ENCODE measurements at places on chromosomes 3 and 15.

DNA sequence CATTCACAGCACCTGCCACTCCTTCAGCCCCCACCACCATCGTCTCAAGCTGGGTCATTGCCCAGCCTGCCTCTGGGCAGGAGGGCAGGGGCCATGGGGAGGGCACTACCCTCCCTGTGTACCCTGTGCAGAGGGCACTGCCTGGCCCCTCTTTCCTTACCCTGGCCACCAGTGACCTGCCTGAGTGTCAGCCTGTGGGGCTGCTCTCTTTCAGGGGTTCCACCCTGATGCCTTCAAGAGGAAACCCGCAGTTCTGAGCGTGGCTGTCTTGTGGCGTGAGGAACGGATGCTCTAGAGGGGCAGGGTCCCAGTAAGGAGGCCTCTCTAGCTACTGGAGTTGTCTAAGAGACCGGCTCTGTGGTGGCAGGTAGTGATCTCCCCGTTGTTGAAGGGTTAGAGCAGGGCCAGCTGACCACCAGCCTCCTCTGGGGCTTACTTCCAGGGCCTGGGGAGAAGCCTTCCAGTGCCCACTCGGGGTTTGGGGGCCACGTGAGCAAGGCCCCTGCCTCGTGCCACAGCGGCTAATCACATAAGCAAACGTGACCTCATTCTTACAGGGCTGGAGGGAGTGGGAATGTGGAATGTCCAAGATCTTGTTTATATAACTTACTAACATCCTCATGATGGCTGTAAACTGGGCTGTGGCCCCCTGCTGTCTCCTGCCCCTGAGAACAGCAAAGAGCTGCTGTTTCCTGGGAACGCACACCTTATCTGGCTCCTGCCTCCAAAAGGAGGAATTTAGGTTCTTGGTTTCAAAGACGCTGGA is 31.4 kb upstream of the SEC13 start:
- peak; percentile 43 for DNase-seq

- DNase-seq, result peak; percentile 98
These were observed at the start of gene ABHD10 for GRCh38 chr3:111978583-111979433. Gene ABHD10, plus strand, starts transcription at chr3:111979026. Its CDS starts 36 bp downstream, at chr3:111979062.

- DNase-seq, result no peak
These were observed 207.4 kb upstream of the MME start for GRCh38 chr3:154872696-154873095.

DNA sequence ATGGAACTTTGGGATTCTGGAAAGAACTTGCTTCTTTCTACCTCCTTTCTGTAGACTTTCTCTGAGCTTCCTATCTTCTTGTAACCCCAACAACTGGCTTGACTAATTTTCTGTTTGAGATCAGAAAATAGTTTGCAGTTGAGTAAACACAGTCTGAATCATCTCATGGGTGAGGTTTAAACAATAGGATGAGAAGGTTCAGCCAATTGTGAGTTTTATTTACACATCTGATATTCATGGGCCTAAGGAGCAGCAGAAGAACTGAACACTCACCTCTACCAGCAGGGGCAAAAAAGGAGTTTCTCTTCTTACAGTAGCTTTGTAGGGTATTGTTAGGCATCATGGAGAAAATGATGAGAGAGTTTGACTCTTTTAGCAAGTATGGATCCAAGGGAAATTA is 54.2 kb downstream of the DTWD1 start:
- DNase-seq, result peak; percentile 92

DNA sequence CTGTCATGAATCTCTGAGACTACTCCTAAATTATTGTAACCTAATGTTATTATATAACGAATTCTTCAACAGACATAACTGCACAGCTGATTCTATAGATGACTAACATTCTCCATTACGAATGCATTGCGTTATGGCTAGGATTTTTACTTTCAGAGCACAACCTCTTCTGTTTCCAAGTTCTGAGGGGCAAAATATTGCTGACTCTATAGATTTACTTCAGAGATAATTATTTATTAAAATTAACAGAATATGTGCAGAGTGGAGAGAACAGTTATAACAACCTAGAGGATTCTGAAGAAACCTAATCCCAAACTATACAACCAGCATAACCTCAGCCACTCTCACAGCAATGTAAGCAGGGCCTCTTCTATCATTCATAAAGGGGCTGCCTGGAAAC is 25.9 kb downstream of the SLITRK3 start:
- DNase-seq, result no peak

DNA sequence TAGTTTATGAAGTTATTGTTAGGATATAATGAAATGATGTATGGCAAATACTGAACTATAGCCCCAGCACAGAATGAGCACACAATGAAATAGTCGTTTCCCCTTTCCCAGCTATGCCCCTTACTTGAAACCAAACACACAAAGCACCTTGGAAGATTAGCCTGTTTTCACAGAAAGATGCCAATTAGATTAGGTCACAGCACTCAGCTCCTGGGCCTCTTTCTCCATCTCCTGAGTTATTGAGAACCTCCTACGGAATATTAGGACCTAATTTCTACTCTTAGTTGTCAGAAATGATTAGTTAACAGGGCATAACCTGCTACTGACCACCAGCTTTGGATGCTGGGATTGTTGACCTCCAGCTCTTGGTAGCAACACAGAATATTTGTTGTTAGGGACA is 269.4 kb upstream of the ROPN1 start:
- DNase-seq, result peak; percentile 14

Measured in epithelial cell of esophagus (primary cell).